B cell (primary cell): ENCODE measurements at places on chromosomes 1 and 21. TPM values are rescaled to one million over a fixed set of nuclear protein-coding genes. Genes with fewer than 3 reads are reported as not detected.

GRCh38 chr1:180462102-180462501 lies 40.3 kb downstream of the ACBD6 start:
- H3K27me3 ChIP-seq = no peaks in the 10 kb centered on the region
- H3K4me1 ChIP-seq = no peaks in the 10 kb centered on the region
- H3K36me3 ChIP-seq = no peaks in the 10 kb centered on the region
- no peak overlapping the region for H3K27ac ChIP-seq

The KCNN3 gene
- 0.17 and 0.29 TPM in 2 replicates for total RNA-seq

DNA sequence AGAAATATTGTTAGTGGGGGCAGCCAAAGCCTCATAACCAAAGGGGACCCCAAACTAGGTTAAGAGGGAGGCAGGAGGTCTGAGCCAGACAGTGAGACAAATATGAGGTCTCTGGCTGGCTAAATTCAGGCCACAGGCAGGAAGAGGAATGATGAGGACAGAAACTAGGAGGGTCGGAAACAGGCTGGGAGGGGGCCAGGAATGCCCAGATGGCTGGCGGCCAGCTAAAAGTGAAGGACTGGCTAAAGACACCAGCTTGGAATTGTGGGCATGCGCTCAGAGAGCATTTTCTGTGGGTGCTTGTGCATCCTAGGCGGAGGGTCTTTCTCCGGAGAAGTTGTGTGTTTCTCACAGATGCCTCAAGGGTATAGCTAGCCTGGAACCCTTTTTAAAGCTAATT lies 77.0 kb downstream of the PGM1 start:
- H3K27ac ChIP-seq = no peak overlapping the region
- no peaks in the 10 kb centered on the region for H3K4me1 ChIP-seq
- H3K4me3 ChIP-seq = no peak overlapping the region
- no peak for DNase-seq

GRCh38 chr1:90359994-90360393 lies 357.1 kb downstream of the BARHL2 start:
- no peaks in the 10 kb centered on the region for H3K36me3 ChIP-seq
- no peaks in the 10 kb centered on the region for H3K4me1 ChIP-seq
- no peak for DNase-seq
- no peak overlapping the region for H3K27ac ChIP-seq
- no peak overlapping the region for H3K4me3 ChIP-seq

The TMEM240 gene
- 0.66 and 1.8 TPM in 2 replicates for total RNA-seq

The NPHS2 gene
- not detected in 2 replicates for total RNA-seq

GRCh38 chr1:207841293-207841692 lies 69.6 kb downstream of the CD34 start:
- H3K27ac ChIP-seq = no peak overlapping the region
- H3K27me3 ChIP-seq = no peaks in the 10 kb centered on the region
- H3K4me1 ChIP-seq = peaks cover 4% of the 10 kb centered on the region
- DNase-seq = no peak
- peaks cover 31% of the 10 kb centered on the region for H3K36me3 ChIP-seq
- no peak overlapping the region for H3K4me3 ChIP-seq

The ENSA gene
- 115 and 119 TPM in 2 replicates for total RNA-seq

The CYB561D1 gene
- 28.0 and 29.0 TPM in 2 replicates for total RNA-seq

DNA sequence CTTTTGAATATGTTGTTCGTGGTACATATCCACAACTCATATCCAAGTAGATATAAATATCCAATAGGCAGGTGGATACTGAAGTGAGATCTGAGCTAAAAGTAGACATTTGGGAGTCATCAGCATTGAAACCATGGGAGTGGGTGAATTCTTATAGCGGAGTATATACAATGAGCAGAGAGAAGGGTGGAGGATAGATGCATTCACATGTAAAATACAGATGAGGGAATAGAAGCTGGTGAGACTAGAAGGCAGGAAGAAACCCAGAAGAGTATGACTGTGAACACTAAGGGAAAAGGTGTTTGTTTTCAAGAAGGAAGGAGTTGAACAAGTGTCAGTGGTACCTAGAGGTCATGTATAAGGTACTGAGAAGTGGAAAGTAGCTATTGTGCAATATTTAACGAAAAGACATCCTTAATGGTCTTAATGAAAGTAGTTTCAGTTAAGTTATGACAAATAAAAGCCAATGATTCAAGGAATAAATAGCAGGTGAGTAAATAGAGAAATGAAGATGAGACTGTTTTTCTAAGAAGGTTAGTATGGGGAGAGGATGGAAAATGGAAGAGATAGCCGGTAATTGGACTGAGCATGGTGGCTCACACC lies 181.6 kb upstream of the CACYBP start:
- H3K36me3 ChIP-seq = peaks cover 2% of the 10 kb centered on the region
- H3K4me1 ChIP-seq = peaks cover 14% of the 10 kb centered on the region
- H3K27ac ChIP-seq = no peak overlapping the region
- no peak for DNase-seq
- H3K4me3 ChIP-seq = no peak overlapping the region
- no peaks in the 10 kb centered on the region for H3K27me3 ChIP-seq

The PAPPA2 gene
- total RNA-seq = not detected in 2 replicates

DNA sequence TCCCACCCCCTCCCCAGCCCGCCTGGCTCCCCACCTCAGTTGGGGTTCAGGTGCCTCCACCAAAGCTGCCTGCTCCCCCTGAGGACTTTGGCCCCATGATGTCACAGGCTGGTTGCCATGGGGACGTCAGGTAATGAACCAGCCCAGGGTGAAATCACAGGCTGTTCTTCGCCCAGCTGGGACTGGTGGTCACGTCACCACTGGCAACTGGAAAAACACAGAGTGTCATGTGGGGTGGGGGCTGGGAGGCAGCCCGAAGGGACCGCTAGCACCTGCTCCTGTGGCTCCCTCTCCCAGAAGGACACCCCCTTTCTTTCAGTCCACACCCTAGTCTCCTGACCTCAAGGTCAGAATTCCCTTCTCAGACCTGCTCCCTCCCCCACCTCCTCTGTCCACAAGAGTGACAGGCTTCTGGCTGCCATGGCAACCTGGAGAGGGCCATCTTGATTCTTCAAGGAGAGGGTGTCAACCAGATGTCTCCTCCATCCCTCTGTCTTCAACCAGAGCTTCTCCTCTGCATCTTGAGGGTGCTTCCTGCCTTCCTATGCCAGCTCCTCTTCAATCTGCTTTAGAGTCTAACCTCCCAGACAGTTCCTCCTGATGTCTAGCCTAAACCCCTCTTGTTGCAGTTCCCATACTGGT lies 6.2 kb downstream of the FAM131C start:
- H3K27me3 ChIP-seq = no peaks in the 10 kb centered on the region
- no peak overlapping the region for H3K4me3 ChIP-seq
- no peaks in the 10 kb centered on the region for H3K4me1 ChIP-seq
- H3K36me3 ChIP-seq = no peaks in the 10 kb centered on the region
- DNase-seq = no peak

DNA sequence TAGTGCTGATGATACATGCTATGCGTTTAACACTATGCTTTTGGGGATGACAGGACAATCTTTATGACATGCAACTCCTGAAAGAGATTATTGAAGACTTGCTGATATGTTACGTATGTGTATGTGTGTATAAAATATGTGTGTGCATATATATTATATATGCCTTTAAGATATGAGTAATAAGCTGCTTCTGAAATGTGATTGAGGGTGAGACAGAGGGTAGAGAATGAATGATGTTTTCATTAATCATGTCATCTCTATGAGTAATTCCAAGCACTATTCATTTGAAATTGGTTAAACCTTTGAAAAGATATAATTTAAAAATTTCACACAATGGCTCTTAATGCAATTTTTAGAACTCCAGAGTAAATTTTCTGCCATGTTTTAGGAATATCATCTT lies 5.8 kb downstream of the BCL9 start:
- peaks cover 20% of the 10 kb centered on the region for H3K27me3 ChIP-seq
- peaks cover 11% of the 10 kb centered on the region for H3K4me1 ChIP-seq
- no peak overlapping the region for H3K4me3 ChIP-seq
- H3K36me3 ChIP-seq = no peaks in the 10 kb centered on the region

DNA sequence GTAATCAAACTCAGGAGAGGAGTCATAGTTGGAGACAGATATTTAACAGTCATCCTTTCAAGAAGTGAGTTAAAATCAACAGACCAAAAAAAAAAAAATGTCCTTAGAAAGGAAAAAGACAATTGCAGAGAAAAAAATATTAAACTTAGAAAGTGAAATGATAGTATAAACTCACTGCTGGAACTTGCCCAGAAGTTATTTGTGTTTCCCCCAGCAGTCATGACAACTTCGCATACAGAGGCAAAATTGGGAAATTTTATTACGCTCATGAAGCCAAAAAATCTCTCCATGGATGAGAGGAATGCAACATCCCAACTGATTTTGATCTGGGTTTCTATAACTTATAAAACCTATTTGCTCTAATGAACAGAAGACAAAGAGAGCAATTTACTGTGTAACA lies 198.2 kb downstream of the LRRC7 start:
- no peak overlapping the region for H3K4me3 ChIP-seq
- no peaks in the 10 kb centered on the region for H3K36me3 ChIP-seq
- no peak overlapping the region for H3K27ac ChIP-seq
- no peaks in the 10 kb centered on the region for H3K4me1 ChIP-seq
- no peak for DNase-seq
- no peaks in the 10 kb centered on the region for H3K27me3 ChIP-seq

The AQP10 gene
- total RNA-seq = not detected in 2 replicates

- no peaks in the 10 kb centered on the region for H3K36me3 ChIP-seq
- H3K4me1 ChIP-seq = no peaks in the 10 kb centered on the region
- no peak overlapping the region for H3K27ac ChIP-seq
- DNase-seq = no peak
- H3K27me3 ChIP-seq = no peaks in the 10 kb centered on the region
- H3K4me3 ChIP-seq = no peak overlapping the region
These were observed 39.7 kb downstream of the RNASEL start for GRCh38 chr1:182549346-182549745.

The LRRC8B gene
- total RNA-seq = 9.9 and 11.7 TPM in 2 replicates
